ENCODE measurements at places on chromosomes 12 and 14. TPM values are rescaled to one million over a fixed set of nuclear protein-coding genes. Genes with fewer than 3 reads are reported as not detected.
A peak's percentile ranks its signal among the peaks of the same experiment; 100 is the strongest.

The LMNTD1 gene
- total RNA-seq: not detected

The PYGL gene
- total RNA-seq: 1.4 TPM

DNA sequence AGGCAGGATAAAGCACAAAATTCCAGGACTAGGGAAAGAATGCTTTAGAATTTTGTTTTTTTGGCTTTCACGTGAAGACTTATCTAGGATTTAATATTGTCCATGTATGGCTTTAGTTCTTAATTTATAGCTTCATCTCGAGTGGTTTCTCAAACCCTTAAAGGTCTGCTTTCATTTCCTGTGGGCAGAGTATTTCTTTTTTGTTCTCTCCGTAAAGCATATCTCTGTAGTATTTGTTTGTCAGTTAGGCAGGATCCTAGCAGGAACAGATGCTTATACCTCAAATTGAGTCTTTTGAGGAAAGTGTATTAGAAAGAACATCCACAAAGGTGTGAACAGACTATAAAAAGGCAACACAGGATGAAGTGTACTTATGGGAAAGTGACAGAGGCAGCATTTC is 697.1 kb upstream of the SEL1L start:
- no peak for DNase-seq

DNA sequence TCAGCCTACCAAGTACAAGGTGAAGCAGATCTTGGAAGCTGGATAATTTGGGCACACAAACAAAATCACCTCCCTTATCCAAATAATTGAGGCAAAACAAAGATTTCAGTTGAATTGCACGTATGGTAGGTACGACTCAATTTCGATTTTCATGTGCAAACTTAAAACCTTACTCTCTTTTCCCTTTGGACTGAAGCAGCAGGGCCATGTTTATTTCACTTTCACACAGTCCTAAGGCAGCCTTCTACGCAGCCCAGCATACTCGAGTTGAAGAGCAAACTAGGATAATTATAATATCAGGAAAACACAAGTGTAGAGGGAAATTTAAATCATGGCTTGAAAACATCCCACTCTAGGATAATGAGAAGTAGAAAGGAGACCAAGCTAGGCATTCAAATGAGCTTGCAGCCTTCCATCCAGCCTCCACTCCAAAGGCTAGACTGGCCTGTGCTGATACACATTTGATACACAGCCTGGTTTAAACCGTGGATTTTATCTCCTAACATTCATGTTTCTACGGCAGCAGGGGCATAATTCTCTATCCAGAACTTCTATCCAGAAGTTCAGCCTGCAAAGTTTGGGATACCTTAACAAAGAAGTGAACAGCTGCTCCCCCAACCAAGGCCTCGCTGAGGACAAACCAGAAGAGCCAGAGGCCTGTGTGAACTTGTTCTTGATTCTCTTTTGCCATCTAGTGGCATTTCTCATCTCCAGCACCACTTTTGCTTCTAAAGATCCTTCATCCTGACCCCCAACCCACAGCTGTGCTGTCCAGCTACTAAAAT is 2.4 kb upstream of the RNASE7 start:
- peak; percentile 52 for DNase-seq

- DNase-seq: no peak
These were observed 6.9 kb upstream of the COPS7A start for GRCh38 chr12:6716874-6717437.

Data from G401 (cell line).